ENCODE measurements at places on chromosomes 2 and 18.
A peak's percentile ranks its signal among the peaks of the same experiment; 100 is the strongest.

- DNase-seq, result no peak
Measured at GRCh38 chr2:239725551-239725890, 299.6 kb downstream of the NDUFA10 start.

GRCh38 chr18:33802955-33803354 is 224.9 kb downstream of the ASXL3 start:
- DNase-seq, result peak; percentile 95

DNA sequence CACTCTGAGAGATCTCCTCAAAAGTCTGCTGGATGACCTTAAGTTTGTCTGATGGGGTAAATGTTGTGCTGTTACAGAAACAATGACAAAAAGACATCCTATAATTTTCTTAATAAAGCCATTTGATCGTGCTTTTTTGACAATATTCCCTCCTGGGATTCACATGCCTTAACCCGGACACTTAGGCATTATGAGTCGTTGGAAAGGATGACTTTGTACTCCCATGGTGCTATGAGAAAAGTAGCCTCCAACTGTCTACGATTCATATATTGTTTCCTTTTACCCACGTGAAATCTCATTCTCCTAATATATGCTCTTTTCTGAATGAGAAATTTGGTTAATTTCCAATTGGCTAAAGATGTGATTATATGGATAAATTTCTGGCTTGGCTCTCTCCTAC is 6.1 kb upstream of the MPP4 start:
- DNase-seq, result no peak

DNA sequence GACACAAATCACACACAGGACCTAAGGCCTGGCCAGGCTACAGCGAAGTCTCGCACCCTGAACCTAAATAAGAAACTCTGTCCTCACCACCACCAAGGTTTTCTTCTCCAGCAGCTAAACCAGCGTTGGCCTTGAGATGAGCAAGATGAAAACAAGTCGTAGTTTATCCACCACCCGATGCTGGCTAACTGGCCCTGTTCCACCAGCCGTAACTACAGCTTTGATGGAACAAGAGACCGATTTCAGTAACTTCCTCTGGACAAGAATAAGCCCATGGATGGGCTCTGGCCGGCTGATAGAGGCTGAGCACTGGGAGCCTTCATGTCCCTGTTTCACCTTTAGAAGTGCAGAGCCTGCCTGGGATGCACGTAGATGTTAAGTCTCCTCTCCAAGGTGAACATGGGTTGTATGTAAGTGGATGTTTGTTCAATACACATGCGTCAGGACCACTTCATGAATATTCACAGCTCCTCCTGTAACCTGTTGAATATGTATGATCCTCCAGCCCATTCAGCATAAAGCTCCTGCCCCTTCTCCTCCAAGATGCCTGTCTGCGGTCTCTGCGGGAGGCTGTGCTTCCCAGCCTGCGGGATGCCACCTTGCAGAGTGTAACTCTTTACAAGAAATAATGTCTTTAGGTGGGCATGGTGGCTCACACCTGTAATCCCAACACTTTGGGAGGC is 24.2 kb downstream of the ADI1 start:
- DNase-seq, result no peak

GRCh38 chr2:217834057-217834620 is 168.7 kb downstream of the TNS1 start:
- no peak for DNase-seq

- DNase-seq, result no peak
Measured at GRCh38 chr2:231370429-231370748, 25.1 kb upstream of the B3GNT7 start.

DNA sequence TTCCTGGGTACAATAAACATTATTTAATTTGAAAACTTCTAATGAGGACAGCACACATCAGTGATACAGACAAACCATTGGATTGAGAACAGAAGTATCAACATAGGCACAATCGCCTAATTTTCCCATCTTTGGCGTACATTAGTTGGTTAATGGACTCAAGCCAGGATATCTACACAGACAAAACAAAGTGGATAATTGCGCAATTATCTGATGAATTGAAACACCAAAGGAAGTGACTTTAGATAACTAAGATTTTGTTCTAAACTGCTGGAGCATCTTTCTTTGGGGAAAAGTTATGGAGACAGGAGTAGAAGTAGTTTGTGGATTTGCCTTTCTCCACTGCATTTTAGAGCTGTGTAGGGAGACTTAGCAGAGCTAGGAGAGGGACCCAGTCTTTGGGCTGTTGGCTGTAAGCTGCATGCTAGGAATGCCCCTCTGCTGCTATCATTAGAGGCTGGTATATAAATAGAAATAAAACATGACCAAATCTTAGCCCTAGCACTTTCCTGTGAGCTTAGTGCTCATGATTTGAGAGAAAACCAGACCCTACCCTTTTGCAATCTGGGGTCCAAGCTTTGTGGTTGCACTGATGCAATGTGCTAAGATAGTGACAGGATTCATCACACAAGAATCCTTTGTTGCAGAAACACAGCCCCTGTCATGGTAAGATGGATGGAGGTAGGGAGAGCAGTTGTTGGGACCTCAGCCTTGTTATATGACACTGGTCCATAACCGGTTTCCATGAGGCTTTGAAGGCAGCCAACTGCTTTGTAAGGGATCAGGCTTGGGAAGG is 264.5 kb upstream of the PIK3C3 start:
- no peak for DNase-seq

- no peak for DNase-seq
Measured at GRCh38 chr18:7889515-7889914, 322.4 kb downstream of the PTPRM start.

DNA sequence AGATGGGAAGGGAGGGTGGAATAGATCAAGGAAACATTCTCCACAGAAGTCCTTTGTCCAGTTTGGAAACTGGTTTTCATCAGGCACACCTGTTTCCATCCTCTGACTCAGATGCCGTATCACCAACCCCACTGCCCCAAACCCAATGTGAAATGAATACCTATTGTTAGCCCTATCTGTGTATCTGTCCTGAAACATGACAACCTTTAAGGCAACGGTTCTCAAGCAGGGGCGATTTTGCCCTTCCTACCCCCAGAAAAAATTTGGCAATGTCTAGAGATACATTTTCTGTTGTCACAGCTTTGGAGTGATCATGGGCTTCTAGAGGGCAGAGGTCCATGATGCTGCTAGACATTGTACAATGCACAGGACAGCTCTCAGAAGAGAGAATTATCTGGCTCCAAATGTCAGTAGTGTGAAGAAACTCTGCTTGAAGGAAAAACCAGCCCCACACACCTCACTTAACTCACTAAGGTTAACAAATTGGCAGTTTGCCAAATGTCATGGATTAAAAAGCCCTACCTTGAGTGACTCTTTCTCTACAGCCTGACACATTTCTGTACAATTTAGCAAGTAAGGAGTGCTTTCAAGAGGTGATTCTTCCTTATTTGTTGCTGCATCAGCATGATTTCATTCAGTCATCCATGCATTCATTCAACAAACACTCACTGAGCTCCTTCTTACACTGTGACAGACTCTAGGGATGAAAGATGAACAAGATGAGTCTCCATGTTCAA is 3.4 kb downstream of the SCTR start:
- DNase-seq, result peak; percentile 19

DNA sequence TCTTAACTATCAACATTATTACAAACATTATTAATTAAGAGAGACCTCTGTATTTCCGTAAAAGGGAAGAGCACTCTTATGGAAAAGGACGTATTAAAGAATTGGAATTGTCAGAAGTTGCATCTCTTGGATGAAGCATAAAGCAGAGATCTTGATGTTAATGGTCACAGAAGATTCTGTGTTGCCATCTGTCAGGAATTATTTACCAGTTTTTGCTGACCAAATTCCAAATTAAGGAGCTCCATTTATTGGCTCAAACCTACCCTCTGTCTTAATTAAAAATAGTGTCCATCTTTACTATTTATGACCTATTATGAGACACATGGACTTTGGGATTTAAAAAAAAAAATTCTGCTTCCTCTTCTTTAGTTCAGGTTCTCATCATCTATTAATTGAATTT is 232.1 kb downstream of the ARHGAP15 start:
- no peak for DNase-seq

DNA sequence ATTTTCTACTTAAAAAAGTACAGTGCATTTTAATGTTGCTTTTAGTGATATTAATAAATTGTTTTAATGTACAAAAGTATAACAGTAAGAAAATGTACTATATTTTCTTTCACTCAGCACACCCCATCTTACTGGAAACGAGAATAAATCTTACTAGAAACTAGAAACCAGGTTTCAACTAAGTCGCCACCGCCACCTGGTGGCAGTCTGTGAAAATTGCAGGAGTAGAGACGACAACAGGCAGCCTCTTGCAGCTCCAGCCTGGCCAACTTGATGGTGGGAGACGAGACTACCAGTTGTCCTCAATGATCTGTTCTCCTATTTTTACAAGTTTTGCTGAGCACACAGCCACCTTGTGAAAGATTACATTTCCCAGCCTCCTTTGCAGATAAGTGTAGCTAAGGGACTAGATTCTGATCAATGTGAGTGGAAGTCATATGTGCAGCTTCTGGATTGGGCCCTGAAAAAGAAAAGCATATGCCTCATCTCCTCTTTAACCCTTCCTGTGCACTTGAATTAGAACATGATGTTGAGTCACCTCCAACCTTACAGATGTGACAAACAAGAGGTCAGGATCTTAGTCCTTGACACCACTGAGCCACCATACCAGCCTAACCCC is 8.7 kb downstream of the OTOF start:
- DNase-seq, result no peak

- no peak for DNase-seq
Measured at GRCh38 chr2:205471776-205472175, 210.5 kb upstream of the NRP2 start.

DNA sequence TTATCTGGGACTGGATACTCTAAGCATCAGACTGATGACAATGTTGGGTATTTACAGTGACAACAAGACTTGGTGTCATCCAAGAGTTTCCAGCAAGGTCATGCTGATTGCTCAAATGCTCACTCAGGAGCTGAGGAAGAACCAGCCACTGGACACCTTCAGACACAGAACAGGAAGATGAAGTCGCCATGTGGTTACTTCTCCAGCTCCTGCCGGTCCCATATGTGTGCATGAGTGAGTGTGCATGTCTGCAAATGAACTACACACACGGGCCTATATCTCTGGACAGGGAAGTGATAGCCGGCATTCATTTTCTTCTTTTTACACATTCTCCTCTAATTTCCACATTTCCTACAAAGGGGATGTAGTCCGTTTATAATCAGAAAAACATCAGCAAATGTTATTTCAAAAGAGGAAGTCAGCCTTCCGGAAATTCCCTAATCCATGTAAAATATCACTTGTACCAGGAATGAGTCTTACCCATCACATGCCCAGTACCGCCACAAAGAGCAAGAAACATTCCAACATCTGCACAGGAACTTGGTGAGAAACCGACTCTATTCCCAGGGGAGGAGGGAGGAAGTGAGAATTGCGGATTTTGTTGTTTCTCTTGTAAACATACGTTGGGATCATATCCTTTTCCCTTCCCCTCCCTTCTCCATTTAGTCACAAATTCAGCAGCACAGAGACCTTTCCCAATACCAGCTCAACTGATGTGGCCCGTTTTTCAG is 10.8 kb downstream of the RFX8 start:
- no peak for DNase-seq

DNA sequence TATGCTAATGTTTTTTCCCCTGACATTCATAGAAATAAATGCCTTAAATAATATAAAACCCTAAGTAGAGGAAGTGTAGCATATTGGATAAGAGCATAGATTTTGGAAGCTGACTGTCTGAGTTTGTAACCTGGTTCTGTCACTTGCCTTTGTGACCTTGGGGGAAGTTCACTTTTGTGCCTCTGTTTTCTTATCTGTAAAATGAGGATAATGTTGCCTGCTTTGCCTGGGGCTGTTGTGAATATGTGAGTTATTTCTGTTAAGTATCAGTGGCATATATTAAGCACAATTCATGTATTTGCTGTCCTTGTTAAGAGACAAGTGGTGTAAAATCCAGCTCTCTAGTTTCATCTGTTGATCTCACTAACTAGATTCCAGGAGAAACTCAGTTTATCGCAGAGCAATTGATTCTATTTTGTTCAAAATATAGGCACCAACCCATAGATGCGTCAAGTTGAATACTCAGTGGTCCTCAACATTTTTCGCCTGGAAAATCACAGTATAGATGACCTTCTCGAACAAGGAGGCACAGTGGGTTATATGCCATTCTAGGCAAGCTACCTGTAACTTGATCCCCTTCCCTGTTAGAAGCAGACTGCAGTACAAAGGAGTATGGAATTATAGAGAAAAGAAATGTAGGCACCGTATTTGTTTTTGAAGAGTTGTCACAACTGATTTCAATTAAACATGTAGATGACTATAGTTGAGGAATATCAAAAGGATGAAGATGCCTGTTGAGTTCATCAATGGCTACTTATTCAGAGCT is 67.0 kb downstream of the SOCS6 start:
- no peak for DNase-seq

DNA sequence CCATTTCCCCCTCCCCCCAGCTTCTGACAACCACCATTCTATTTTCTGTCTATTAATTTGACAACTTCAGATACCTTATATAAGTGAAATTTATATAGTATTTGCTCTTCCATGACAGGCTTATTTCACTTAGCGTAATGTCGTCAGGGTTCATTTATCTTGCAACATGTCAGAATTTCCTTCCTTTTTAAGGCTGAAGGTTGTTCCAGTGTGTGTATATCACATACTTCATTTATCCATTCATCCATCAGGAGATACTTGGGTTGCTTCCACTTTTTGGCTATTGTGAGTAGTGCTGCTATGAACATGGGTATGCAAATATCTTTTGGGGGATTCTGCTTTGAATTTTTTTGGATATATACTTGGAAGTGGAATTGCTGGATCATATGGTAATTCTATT is 7.4 kb downstream of the BCL2L11 start:
- DNase-seq, result no peak

GRCh38 chr2:133642791-133643191 is 74.5 kb upstream of the NCKAP5 start:
- DNase-seq, result no peak

DNA sequence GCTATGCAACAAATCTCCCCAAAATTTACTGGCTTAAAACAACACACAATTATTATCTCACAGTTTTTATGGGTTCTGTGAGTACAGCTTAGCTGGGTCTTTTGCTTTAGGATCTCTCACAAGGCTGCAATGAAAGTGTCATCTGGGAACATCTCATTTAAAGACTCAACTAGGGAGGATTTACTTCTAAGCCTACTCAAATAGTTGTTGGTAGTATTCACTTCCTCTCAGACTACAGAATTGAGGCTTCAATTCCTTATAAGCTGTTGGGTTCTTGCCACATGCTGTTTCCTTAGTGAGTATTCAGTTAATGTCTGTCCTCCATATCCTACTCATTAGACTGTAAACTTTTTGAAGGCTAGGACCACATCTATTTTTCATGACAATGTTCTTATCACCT is 72.3 kb downstream of the MDH1 start:
- no peak for DNase-seq

GRCh38 chr2:134177351-134177931 is 76.4 kb upstream of the MGAT5 start:
- peak; percentile 83 for DNase-seq

GRCh38 chr2:67456428-67456827 is 59.3 kb downstream of the ETAA1 start:
- peak; percentile 27 for DNase-seq

GRCh38 chr2:224173933-224174332 is 134.8 kb upstream of the SERPINE2 start:
- DNase-seq, result no peak
